ENCODE measurements at places on chromosomes 1 and 21.

DNA sequence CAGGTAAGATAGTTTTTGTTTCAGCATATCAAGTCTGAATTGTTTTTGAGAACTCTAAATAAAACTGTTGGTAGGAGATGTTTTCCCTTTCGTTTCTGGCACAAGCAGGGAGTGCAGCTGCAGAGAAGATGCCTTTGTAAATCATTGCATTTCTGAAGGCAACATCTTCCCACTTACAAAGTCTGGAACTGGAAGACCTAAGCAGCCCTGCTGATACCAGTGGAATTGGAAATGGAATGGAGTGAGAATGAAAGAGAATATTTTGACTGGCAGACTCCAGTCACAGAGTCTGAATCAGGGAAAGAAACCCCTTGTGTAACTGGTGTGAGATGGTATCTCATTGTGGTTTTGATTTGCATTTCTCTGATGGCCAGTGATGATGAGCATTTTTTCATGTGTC, 815.6 kb downstream of the LTN1 start:
- DNase-seq = no peak

DNA sequence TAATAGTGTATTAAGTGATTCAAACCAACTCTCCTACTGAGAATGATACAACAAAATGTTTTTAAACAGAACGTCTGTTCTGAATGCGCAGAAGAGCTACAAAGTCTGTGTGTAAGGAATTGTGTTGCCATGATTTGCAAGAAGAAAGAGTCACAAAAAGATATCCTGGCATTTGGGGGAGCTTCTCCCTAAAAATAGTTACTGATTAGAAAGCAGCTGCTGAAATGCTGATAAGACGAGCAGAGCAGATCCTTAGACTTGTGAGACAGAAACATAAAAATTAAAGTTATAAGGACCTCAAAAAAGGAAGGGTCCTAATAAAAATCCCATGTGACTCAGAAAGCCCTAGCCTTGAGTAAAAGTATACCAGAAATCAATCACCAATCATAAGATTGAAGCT, 54.9 kb upstream of the CRB1 start:
- DNase-seq = no peak

DNA sequence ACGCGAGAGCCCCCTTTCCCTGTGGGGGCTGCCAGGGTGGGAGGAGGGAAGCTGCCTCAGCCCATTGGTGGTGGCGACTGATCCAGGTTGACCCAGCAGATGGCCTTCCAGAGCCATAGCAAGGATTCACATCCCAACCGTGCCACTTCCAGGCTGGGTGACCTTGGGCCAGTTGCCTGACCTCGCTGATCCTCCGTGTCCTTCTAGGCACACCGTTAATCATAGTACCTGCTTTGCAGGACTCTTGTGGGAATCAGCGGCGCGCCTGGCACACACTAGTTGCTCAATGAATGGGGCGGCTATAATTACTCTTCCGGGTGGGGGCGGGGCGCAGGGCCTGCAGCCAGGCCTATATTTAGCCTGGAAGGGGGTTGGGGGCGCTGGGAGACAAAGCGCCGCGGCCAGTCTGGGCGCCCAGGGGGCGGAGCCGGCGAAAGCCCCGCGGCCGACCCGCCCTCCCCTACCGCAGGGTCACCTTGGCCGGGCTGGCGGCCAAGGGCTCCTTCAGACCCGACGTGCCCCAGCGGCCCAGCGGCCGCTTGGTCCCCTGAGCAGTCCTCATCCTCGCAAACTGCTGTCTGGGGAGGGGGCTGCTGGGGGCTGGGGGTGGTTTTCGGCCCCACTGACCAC, 5.1 kb downstream of the HSPB7 start:
- DNase-seq = no peak

DNA sequence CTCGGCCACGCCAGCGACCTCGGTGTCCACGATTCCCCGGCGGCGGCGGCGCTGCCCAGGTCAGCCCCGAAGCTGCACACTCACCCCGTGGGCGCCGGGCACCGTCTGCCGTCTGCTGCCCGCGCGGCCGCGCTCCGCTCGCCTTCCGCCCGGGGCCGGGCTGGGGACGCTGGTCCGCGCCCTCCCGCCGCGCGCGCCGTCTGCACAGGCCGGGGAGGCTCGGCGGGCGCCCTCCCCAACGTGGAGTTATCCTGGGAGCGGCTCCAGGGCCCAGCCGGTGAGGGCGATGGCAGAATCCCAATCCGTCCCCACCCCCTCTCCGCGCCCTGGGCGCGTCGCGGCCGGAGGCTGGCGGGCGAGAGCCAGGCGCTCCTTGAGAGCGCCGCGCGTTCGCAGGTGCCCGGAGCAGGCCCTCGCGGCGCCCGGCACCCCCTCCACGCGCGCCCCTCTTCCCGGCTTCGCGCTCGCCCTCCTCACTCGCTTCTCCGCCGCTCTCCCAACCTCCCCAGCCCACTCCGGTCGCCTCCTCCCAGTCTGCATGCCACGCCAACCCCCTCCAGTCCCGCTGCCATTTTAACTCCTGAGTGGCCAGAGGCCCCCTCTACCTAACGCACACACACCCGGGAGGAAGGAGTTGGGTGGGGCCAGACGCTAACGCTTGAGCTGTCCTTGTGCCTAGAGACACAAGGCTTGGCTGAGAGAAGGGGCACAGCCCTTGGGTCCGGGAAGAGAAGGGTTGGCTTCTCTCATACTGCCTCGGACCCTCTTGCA, at the start of gene LRRN2:
TSS of gene LRRN2 (minus strand) at position 503 of the 771 bp plus-strand sequence. CDS start 65,746 bp downstream, outside the sequence.
- DNase-seq = no peak

Measured in T-helper 9 cell (primary cell).